ENCODE measurements at places on chromosomes 11 and 22. TPM values are rescaled to one million over a fixed set of nuclear protein-coding genes. Genes with fewer than 3 reads are reported as not detected.
A peak's percentile ranks its signal among the peaks of the same experiment; 100 is the strongest.

DNA sequence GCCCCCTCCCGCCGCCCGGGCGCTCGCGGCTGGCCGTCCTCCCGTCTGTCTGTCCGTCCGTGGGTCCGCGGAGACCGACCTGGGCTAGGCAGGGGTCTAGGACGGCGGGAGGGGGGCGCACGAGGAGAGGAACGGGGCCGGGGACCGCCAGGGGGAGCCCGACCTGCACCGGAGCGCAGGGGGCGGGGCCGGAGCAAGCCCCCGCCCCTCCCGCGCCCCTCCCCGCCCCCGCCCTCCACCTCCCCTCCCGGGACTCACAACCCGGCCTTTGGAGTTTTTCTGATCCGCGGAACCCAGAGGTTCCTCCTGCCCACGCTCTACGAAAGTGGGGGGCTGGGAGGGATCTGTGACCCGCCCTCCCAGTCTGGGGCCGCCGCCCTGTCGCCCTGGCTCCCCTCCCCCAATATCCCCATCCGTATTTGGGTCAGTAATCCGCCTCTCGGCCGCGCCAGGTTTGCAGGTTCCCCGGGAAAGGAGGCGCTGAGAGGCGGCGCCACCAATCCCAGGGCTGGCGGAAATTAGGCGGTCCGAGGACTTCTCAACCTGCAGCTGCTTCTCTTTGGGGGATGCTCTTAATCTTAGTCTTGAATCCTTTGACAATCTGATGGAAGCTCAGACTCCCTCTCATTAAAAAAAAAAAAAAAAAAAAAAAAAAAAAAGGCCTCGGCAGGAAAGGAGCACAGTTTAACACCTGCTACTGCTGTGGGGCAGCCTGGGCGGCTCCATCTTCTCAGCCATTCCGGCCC lies 925 bp upstream of the KCNJ11 start:
- DNase-seq = peak; percentile 34

The NPAS4 gene
- not detected for total RNA-seq

The CELSR1 gene
- 7.0 TPM for total RNA-seq

DNA sequence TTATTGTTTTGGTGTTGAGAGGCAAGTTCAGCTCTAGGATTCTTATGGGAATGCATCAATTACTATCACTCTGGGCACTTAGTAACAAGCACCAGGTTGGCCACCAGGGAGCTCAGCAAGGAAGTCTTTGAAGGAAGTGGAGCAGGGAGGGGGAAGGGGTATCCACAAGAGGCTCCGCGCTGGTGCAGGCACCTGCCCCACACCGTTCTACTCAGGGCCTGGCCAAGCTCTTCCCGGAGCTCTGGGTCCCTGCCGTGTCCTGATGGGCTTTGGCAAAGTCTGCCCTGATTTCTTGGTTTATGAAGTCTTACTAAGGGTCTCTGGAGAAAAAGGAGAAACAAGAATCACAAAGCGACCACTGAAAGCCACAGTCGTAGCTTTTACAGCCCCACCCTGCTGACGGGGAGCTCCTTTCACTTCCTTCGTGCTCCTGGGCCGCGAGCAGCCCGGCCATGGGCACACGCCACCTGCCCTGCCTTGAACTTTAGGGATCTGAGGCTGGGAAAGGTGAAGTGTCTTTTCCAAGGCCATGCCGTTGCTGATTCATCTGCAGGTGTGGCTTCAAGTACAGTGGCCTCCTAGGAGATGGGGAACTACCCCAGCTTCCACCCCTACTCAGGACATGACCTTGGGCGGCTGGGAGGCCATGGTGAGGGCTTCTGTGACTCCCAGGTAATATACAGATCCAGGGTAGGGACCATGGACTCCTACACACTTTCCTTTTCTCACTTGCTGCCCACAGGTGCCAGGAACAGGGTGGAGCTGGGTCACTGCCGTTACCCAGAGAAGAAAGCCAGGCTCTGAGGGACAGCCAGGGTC lies 15.9 kb upstream of the LRRC32 start:
- DNase-seq = no peak

- DNase-seq = no peak
These were observed 99.3 kb upstream of the SYT13 start for GRCh38 chr11:45385423-45385822.

The SLC5A1 gene
- not detected for total RNA-seq

DNA sequence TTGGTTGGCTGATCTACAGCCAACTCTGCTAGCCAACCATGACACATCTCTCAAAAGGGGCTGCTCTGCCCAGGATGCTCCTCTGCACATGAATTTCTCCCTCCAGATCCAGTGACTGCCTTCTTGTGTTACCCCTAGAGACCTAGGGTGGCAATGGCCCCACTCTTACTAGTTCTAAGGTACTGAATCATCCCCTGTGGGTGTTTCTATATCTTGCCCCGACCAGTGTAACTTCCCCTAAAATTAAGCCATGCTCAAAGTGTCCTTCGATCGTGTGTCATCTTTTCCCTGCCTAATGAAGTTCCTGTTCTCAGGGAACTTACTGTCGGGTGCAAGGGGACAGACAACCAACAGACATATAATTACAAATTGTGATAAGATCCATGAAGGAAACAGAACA lies 113.3 kb downstream of the FAM76B start:
- no peak for DNase-seq

The MFNG gene
- not detected for total RNA-seq

DNA sequence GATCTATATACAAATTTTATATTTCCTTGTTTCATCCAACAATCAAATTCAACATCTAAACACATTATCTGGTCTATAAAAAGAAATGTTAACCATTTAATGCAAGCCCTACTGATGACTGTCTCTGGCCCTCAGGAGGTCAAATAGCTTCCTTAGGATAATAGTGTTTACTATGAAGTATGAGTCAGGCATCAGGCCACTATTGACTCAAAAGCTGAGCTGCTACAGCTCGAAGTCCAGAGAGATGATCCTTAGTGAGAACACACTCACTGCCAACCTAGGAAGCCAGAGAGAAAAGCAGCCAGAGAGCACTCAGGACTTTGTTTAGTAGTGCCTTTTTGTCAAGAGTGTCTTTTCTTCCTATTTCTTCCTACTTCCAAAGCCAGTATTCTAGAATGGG lies 171.8 kb downstream of the SOX6 start:
- peak; percentile 22 for DNase-seq

DNA sequence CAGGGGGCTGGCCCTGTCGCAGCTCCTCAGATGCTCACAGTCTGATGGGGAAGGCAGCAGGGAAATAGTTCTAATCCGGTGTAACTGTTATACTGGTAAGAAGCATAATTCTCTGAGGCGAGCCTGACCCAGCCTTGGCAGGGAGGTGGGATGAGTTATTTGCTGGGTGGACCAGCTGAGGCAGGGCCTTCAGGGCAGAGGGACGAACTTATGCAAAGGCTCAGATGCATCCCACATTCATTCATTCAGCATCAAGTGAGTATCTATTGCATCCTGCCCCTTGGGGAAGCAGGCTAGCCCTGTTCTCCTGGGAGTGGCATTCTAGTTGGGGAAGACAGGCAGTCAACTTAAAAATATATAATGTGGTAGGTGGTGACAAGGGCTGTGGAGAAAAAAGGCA lies 13.6 kb upstream of the SREBF2 start:
- no peak for DNase-seq

GRCh38 chr11:45278714-45279113 lies 7.4 kb downstream of the SYT13 start:
- no peak for DNase-seq

DNA sequence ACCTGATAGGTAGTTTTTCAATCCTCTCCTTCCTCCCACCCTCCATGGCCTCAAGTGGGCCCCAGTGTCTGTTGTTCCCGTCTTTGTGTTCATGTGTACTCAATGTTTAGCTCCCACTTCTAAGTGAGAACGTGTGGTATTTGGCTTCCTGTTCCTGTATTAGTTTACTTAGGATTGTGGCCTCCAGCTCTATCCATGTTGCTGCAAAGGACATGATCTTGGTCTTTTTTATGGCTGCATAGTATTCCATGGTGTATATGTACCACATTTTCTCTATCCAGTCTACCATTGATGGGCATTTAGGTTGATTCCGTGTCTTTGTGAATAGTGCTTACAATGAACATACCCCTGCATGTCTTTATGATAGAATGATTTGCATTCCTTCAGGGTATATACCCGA lies 54.1 kb upstream of the CFAP300 start:
- no peak for DNase-seq

- DNase-seq = no peak
These were observed 13.2 kb upstream of the PEX26 start for GRCh38 chr22:18064636-18065035.

DNA sequence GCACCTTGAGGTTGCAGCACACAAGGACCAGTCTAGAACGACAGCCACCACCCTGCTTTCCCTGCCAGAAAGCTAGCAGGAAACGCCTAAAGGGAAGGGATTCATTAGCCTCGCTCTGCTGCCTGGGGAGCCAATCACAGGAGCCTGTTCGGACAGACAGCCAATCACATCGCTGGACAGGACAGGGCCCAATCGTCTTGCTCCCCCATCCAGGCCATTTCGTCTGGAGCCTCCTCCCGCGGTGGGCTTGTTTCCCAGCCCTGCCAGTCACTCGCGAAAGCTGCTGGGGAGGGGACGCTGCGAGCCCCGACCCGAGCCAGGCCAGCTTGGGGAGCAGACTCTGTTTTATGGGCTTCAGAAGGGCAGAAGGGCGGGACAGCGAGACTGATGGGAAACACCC lies 79.8 kb upstream of the NCAM1 start:
- DNase-seq = peak; percentile 60
